IPS DF 19.7 (cell line): ENCODE measurements at places on chromosomes 2 and 18.

DNA sequence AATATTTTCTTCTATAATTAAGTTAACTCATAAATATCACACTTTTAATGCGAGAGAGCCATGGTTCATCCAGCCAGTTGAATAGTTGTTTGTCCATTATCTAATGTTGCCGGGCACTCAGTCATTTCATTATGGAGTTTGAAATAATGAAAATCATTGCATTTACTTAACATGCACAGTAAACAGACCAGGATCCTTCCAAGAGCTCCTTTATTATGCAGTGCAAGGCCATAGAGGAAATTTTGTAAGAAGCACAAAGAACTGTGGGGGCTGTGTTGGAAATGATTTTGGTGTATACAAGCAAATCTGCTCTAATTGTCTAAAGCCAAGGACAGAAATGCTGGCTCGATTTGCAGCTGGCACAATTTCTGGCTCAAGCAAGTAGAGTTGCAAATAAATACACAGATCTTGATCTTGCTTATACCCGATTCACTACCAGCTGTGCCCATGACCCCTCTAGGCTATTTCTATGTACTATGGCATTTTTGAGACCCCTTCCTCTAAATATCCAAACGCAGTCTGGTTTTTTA is 400.3 kb upstream of the HNRNPA3 start:
- no peak for DNase-seq

DNA sequence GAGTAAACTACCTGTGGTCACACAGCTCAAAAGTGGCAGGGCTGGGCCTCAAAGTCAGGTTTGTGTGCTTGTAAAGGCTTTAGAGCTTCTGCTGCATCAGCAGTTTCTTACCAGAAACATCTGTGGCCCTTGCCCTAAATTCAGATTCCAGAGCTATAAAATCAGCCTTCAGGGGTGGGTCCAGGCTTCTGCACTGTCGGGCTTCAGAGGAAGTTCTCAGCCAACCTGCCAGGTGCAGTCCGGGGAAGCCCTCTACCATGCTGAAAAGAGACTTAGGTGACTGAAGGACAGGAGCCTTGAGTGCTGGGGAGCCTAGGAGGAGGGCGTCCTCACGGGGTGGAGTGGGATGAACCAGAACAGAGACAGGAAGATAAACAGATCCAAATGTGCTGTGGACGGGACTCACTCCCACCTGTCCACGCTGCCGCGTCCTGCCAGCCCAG is 69.9 kb upstream of the HS6ST1 start:
- DNase-seq = no peak

GRCh38 chr2:84389794-84390193 is 69.3 kb downstream of the SUCLG1 start:
- no peak for DNase-seq

- DNase-seq = no peak
Measured at GRCh38 chr2:135783439-135783838, 41.8 kb downstream of the UBXN4 start.

GRCh38 chr2:230472621-230473018 is 56.6 kb downstream of the SP100 start:
- no peak for DNase-seq

DNA sequence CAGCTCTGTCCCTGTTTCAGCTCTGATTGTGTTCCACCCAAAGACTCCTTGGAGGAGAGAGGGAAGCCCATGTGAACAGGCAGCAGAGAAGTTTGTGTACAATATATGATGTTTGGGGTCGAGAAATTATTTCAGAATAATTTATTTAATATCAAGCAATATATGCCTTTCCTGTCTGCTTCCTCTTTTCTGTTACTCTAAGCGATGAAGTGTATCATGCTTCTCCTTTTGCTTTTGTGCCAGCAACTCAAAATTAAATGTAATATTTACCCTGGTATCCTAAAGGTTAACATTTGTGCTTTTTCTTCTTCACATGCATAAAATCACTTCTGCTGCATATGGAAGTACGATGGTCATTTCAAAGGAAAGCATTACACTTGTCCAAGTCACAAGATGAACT is 2.4 kb upstream of the NTSR2 start:
- no peak for DNase-seq

DNA sequence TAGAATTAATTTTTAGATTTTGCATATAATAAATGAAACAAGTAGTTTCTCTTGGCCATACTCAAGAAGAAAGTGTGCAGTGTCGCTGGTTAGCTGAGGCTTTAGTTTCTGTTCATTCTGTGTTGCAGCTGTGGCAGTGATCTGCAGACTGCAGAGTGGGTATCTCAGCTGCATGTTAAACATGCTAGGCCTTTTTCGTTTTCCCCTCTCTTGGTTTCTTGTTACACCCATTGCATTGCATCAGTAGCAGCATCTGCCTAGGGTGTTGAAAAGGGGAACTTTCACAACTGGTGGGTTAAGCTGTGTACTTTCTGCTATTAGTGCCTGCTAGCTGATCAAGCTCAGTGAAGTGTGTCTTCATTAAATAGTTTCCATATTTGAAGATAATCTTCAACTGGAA is 51.3 kb downstream of the ACSL3 start:
- no peak for DNase-seq

DNA sequence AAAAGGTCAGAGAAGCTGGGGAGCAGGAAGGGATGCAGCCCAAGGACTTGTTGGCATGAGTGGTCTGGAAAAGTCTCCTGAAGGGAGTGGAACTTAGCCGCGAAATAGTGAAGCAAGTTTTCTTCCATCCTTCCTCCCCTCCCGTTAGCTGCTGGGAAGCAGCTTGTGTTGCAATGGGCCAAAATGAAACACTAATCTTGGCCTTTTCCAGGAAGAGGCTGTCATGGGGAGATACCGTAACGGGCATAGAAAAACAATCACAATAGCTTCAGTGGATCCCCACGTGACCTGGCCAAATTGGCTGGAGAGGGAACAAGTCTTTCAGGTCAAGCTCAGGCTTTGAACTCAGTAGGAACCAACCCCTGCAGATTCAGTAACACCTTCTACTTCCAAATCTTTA is 49.3 kb downstream of the SEMA4F start:
- no peak for DNase-seq

DNA sequence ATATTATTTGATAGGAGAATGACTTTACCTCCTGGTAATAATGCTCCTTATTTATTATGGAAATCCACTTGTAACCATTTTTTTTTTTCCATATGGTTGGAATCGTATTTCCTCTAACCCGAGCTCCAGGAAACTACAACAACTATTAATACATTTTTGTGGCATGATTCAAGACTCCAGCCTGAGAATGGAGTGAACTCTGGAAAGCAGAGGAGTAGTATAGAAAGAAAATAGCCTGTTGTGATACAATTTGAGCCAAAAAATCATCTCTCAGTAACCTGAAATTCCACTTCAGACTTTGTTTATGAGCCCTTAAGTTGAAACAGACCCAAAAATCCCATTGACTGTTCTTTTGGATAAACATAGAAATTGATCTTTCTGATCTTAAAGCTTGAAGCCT is 921.1 kb downstream of the SOCS6 start:
- no peak for DNase-seq

DNA sequence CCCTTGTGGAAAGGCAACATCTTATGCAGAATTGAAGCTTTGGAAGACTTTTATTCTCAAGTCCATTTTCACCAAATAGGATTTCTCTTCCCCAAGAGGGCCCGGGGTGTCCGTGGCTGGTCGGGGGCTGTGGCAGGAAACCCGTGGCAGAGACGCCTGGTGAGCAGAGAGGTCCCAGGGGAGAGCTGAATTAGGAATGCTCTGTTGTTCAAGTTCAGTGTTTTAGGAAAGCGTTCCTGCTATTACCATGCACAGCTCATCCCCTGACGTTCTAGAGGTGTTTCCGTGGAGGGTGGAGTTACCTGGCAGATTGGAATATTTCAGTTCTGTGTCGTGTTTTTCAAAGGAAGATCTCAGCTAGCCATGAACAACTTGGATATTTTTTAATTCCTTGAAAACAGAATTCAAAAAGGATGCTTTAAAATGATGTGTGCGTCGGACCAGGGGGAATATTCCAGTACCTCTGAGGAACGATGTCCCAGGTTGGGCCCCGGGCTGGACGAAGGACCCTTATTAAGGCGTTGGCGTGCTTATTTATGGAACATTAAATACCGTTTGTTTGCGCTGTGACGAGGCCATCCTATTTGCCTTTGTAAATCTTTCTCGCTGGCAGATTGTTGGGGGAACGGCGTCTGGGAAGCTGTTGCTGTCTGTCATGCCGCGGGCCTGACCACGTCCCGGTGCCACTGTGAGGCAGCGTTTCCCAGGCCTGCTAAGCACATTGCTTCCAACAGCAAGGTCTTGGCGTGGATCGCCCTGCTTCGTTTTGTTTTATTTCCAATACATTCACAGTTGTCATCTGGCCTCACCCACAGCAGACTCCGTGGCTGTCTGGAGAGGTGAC is 8.2 kb downstream of the NFATC1 start:
- no peak for DNase-seq

DNA sequence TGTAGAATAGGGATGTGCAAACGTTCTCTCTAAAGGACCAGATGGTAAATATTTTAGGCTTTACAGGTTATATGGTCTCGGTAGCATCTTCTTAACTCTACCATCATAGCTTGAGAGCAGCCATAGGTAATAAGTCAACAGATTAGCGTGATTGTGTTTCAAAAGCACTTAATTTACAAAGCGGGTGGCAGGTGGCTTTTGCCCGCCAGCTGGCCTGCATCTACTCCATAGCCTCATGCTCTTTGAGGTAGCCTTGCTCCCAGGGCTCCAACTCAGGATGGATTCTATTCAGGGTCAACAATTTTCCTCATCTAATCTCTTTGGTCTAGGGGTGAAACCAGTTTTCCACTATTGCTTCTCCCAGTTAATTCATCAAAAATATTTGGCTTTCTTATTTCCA is 5.0 kb upstream of the ATP9B start:
- no peak for DNase-seq

- no peak for DNase-seq
Measured at GRCh38 chr2:14417551-14417950, 215.0 kb upstream of the LRATD1 start.

DNA sequence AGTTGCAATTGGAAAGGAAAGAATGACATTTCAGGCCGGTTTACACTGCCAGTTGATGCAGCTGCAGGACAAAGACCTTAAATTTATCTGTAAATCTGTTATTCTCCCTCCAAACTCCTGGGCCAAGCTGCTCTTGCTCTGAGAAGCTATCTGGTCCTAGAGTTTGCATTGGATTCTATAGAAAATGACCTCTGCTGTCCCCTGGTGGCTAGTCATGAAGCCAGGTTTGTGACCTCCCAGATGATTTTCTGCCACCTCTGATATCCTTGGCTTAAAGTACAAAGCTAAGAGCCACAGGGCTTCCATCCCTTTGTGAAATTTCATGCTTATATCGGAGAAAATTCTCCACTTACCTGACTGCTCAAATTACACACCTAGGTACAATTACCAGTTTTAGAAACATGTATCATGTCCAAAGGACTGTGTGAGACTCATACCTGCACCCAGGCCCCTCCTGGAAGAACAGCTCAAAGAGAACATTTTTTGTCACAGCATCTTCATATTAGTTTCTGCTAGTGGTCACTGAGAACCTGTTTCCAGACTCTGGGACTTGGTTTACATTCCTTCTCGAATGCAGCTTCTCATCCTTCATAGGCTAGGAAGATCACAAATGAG is 28.9 kb upstream of the IER3IP1 start:
- DNase-seq = no peak

DNA sequence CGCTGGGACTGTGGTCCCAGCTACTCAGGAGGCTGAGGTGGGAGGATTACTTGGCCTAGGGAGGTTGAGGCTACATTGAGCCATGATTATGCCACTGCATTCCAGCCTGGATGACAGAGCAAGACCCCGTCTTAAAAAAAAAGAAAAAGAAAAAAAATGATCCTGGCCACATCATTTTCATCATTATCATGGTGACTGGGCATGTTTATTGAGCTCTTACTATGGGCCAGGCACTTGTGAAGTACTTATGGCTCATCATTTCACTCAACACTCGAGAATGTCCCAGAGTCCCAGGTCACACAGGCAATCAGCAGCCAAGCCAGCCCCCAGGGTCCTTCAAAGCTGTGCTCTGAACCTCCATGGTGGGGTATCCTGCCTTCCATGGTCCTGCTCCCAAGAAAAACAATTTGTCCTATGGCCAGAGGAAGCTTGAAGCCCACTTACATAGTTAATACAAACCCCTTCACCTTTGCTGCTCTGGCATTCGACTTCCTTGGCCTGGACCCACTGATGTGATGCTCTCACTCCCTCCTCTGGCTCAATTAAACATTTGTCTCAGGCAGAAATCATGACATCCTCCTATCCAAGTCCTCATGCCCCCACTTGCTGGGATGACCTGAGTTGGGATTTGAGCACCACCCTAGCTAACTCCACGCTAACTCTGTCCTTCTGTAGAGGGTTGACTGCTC is 3.8 kb upstream of the CNNM4 start:
- no peak for DNase-seq

- DNase-seq = no peak
Measured at GRCh38 chr2:60148716-60149115, 404.7 kb downstream of the BCL11A start.

GRCh38 chr2:88350331-88351248 is 101.9 kb downstream of the FOXI3 start:
- peak; percentile 63 for DNase-seq

GRCh38 chr2:178998539-178998938 is 51.4 kb downstream of the CCDC141 start:
- DNase-seq = no peak

- peak; percentile 75 for DNase-seq
Measured at GRCh38 chr2:62266433-62267038, 70.6 kb downstream of the B3GNT2 start.

DNA sequence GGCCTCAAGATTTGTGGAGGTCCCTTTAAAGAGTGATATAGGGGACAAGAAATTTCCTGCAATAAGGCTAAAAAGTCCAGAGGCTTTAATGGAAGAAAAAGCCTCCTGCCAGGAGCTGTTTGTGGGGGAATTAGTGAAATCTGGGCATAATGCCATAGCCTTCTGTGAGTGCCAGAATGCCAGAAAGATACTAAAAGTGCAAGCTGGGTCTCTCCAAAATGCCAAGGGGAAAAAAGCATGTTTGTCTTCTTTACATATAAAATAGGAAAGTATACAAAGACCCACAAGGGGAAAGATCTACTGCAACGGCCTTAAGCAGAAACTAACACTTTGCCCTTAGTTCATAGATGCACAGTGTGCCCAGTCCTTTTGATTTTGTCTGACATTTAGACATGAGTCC is 647.7 kb upstream of the ZNF804A start:
- DNase-seq = no peak

DNA sequence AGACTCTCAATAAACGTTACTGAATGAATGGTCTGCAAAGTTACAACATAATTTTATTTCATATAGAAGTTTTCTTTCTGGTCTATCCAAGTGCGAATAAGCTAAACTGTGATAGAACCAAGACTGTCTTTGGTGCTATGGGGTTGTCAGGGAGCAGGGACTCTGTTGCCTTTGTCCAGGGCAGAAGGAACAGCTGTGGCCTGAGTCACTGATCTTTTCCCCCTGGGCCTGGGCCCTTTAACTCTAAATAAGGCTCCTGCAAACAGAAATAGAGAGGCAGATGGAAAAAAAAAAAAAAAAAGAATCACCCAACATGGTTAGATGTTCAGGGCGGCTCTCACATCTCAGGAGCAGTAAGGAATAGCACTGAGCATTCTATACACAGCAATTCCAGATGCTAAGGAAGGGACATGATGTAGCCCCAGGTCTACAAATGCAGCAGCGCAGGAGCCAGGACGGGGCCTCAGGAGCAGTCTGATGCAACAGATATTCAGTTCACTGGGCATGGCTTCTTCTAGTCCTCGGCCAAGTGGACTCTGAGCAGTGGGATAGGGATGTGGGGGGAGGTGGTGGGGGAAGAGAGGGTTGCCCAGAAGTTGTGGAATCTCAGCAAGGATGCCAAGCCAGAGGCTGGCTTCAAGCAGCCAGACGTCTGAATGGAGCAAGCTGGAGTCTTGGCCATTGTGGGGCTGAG is 247.1 kb upstream of the SIX2 start:
- no peak for DNase-seq

- no peak for DNase-seq
Measured at GRCh38 chr2:70258532-70258875, 567 bp downstream of the PCYOX1 start.

GRCh38 chr2:26349690-26350089 is 3.1 kb upstream of the ADGRF3 start:
- DNase-seq = no peak
